ENCODE measurements at places on chromosomes 4 and X.

DNA sequence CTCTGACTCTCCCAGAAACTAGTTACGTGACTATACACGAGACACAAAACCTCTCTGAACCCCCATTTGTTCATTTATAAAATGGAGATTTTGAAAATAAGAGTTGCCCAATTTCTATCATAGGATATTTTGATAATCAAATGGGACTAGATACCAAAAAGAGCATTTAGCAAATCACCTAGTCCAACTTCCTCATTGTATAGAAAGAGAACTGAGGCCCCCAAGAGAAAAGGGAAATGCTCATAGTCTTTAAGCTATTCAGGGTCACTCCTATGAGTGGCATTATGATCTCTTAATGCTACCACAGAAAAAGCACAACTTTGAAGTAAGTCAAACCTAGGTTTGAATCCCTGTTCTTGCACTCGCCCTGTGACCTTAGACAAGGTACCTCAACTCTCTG lies 62.7 kb downstream of the BMP15 start:
- DNase-seq = no peak

DNA sequence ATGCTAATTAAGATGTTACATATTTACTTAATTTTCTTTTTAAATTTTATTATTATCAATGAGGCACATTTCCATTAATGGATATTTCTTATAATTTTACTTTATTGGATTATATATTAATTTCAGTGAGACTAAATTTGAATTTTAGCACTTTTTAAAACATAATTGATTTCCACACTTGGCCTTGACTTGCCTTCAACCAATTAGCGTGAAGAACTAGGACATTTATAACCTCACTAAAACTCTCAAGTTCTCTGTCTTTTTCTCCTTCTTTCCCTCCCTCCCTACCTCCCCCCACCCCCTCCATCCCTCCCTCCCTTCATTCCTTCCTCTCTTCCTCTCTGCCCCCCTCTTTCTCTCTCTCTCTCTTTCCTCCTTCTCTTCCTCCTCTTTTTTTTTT lies 1618.1 kb downstream of the C4orf33 start:
- DNase-seq = no peak

- no peak for DNase-seq
Observed at GRCh38 chr4:145755802-145756201, 75.9 kb downstream of the C4orf51 start.

DNA sequence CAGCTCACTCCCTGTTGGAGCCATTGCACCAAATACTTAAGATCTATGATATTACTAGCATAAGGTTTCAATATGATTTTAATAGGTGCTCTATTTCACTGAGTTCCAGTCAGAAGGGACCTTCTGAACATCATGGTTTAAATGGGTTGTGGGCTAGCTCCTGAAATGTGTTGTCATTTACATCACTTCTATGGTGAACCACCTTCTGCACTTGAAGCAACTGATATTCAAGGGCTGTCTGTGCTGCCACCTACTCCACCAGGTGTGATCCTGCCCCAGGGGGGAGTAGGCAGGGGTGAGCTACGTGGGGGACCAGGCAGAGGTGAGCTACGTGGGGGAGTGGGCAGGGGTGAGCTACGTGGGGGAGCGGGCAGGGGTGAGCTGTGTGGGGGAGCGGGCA lies 35.2 kb downstream of the RNF175 start:
- DNase-seq = no peak

GRCh38 chr4:108393890-108394472 lies 225.2 kb upstream of the LEF1 start:
- no peak for DNase-seq

GRCh38 chr4:143251779-143252178 lies 67.1 kb downstream of the USP38 start:
- DNase-seq = no peak

DNA sequence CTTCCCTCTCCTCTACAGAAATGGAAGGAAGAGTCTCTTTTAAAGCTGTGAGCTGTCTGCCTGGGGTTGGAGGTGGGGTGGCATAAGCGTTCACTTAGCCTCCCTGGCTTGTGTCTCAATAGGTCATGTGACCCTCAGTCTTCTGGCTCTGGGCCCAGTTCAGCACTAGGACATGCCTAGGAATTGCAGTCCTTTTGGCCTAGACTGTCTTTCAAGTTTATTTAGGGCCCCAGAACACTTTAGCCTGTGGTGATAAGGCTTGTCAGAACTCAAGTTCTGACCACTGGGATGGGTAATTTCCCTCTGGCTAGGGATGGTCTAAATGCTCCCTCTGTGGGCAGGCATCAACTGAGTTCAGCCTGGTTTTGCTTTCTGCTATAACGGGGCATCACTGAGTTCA lies 34.3 kb upstream of the ARMCX4 start:
- no peak for DNase-seq

DNA sequence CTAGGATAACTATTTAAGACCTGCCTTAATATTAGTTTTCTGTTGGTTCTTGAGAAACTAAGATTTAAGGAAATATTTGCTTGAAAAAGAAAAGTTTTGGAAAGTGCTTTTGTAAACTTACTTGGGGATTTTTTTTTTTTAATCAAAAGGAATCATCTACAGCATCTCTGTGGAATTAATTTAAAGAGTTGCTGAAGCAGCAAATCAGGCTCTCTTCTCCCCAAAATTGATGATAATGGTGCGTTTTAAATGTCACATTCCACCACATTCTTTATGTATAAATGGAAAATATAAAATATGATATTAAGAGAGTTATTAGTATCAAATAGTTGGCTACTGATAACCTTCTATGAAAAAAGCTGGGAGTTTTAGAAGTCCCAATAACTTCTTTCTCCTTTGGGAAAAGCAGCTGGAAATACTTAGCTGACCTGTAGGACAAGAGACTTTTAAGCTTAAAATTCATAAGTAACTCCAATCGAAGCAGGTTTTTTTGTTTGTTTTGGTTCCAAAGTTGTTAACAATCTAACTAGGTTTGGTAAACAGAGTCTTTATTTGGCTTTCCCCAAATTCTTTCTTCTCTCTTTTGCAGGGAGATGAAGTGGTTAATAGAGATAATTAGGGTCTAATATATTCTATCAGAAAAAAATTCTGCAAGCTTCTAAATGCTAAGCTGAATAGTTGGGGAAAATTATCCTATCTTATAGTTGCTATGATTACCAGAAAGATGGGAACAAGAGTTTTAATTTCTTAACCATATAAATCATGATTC lies 4.4 kb downstream of the KLF3 start:
- DNase-seq = no peak

GRCh38 chrX:150360331-150360730 lies 2.8 kb upstream of the MAMLD1 start:
- no peak for DNase-seq

- DNase-seq = no peak
Observed at GRCh38 chrX:46574774-46575381, 1.3 kb downstream of the CHST7 start.

- no peak for DNase-seq
Observed at GRCh38 chr4:188139671-188140070, 430 bp downstream of the TRIML1 start.

Measured in H4 (cell line).